Panc1 (cell line): ENCODE measurements at places on chromosomes 11 and 22.

DNA sequence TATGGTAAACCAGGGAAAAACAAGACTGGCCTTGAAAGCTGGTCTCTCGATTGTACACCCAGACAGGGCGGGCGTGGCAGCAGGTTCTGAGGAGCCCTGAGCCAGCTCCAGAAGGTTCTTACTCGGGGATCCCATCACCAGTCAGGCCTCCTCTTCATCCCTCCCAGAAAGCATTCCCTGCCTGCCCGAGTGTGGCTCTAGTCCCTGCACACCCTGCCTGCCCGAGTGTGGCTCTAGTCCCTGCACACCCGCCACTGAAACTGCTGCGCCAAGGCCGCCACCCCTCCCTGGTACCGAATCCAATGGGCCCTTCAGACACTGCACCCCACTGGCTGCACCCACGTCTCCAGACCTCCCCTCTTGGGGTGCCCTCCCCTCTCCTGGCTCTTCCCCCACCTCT, 30.1 kb downstream of the KIAA0930 start:
- DNase-seq, result no peak

DNA sequence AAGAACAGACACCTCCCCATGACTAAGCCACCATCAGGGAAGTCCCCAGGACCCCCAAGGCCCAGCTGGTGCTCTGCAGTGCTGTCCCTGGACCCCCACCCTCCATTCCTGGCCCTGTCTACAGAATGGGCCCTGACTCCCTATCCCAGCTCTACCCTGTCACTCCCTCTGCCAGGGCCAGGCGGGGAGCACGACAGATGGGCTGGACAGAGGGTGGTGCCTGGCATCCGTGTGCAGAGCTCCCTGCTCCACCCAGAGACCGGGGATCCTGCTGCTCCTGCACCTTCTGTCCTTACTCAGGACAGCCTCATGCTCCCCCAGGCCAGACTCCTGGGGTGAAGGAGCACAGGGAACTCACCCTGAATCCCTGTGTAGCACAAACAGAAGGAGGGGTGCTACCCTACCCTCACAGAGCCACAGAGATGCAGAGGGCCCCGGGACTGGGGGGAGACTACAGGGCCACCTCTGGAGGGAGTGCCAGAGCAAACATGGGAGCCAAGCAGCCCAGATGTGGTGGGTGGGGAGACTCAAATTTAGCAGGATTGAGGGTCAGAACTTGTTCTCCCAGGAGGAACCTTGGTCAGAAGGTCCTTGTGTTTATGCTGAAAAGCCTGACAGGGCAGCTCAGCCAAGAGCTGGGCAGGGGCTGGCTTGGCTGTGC, 2.0 kb downstream of the ARVCF start:
- no peak for DNase-seq

- DNase-seq, result no peak
These were observed 104.8 kb downstream of the MICAL2 start for GRCh38 chr11:12215181-12215593.

- DNase-seq, result no peak
These were observed 683 bp downstream of the PLA2G6 start for GRCh38 chr22:38180841-38181452.

GRCh38 chr22:39153220-39153717, 789 bp upstream of the CBX7 start:
- no peak for DNase-seq

- no peak for DNase-seq
These were observed 167.1 kb downstream of the ETS1 start for GRCh38 chr11:128420265-128420664.

- DNase-seq, result no peak
These were observed 7.8 kb downstream of the ADAMTS8 start for GRCh38 chr11:130420478-130421198.

DNA sequence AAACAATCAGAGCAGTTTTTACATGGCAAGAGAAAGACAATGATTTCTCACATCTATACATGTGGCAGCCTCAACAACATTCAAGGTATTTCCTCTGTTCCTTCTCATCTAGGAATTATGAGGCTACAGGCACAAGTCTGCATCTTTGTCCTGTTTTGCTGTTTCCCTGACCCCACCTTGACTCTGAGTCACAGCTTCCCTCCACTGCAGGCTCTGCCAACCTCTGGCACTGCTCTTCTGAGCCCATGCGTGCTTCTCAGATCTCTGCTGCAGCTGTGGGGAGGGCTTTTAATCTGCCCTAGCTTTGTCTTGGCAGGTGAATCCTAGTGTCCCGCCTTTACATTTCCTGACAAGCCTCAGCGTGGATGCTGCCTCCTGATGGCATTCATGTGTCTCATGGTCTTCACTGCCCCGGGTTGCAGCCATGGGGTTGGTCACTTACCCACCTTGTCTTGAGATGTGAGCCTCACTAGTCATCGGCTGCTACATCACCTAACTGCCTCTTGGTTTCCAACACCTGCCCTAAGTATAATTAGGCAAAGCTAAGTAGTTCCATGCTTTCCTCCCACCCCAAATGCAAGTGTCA, 578.5 kb downstream of the TBC1D22A start:
- no peak for DNase-seq

DNA sequence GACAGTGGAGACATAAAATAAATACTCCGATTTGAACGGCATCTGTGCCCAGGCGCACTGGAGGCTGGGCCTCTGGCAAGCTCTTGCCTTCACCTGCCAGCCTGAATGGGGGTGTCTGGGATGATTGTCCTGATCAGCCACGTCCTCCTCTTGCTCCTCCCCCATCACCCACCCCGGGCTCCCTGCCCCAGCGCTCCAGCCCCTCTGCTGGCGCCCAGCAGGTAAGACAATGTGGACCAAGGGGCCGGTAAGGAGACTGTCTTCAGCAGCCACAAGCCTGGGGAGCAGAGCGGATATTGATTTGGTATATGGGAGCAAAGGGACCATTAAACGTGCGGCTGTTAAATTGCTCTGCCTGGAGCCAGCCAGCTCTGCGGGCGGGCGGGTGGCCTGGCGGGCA, 24.9 kb downstream of the WNT11 start:
- DNase-seq, result no peak

DNA sequence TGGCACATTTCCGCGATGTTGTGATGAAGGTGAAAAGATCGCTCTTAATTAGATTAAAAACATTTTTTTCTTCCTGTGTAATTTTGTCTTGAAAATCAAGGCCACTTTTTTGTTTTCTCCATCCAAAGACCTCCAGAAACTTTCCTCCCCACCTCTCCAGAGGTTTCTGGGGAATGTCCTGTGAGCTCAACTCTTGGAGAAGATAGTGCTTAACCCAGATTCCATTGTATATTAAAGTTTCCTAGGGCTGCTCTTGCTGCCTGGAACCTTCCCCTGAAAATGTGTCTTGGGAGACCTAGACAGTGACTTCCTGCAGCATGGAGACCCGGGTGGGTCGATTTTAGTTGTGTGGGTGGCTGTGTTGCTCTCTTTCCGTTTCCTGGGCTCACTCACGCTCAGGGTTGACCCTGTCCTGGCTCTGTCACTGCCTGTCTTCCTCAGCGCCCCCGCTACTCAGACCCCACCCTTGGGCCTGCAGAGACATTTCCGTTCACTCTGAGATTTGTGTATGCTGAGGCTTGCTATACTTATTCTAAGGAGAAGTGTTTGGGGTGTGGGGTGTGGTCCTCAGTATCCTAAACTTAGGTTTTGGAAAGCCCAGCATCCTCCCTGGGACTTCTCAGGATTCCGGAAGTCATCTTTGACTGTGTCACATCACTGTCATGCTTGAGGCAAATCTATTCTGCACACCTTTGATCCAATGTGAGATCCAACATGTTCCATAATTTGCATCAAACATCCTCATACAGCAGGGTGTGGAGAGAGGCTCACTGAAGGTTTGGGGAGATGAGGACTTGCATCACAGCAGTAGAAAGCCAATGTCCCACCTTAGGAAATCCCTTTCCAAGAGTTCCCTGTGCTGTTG, 47.2 kb downstream of the KCNQ1OT1 start:
- DNase-seq, result no peak

DNA sequence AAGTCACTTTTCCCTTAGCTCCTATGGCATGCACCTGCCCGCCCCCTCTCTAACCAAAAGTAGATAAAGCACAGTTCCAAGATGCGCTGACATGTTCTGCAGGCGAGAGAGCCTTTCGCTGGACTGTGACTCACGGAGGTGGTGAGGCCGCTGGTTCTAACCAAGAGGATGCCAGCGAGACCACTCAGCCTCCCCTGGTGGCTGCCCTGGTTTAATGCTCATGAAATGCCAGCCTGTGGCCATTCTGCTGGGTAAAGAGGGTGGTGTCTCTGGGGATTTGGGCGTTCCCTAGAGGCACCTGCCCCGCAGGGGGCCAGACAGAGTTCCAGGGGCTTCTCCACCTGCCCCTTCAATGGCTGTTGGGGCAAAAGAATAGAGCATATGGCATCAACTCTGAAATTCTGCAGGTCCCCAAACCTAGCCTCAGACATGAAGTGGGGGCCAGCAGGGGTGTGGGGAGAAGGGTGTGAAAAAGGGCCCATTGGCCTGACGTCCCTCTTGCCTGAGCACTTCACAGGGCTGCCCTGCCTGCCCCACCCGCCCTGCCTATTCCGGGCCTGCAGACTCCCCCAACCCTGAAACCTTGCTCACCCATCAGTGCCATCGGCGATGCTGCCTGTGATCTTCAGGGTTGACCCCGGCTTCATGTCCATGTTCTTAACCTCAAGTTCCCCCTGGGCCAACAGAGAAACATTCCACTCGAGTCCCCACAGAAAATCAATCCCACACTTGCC, 8.5 kb downstream of the LGALS2 start:
- no peak for DNase-seq

DNA sequence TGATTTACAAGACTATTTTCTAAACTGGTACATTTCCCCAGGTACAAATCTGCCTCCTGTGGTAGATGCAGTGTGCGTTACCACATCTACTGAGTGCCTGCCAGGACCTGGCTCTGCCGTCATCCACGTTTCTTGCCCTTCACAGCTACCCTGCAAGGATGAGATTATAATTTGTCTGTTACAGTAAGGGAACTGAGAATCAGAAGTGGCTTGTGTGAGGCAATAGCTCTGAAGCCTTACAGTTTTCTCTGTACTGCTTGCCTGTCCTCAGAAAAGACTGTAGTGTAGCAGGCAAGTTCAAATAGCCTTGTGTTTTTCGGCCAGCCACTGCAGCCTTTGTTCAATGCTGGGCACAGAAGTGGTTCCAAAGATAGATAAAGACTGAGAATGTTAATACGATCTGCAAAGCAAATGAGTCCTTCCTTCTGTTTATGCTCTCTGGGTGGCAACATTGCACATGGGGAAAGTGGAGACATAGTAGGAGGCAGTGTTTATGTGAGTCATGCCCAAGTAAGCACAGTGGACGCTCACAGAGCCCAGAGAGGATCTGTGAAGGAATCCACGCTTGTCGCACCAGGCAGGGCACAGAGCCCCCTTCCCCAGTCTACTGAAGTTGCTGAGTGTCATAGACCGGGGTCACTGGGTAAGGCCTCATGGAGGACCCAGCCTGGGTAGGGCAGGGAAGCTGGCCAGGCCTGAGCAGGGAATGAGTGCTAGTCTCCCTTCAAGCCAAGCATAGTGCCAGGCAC, 49.1 kb downstream of the MICAL2 start:
- DNase-seq, result no peak

GRCh38 chr11:75635066-75635862, 33.6 kb downstream of the MAP6 start:
- no peak for DNase-seq

DNA sequence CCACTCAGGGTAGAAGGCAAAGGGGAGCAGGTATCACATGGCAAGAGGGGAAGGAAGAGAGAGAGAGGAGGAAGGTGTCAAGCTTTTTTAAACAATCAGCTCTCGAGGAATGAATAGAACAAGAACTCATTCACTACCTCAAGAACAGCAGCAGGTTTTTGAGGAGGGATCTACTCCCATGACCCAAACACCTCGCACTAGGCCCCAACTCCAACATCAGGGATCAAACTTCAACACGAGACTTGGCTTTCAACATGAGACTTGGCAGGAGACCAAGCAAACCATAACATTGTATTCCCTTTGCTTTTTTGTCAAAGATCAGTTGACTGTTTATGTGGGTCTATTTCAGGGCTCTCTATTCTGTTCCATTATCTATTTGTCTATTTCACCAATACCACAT, 26.9 kb upstream of the APOBEC3A start:
- DNase-seq, result no peak

DNA sequence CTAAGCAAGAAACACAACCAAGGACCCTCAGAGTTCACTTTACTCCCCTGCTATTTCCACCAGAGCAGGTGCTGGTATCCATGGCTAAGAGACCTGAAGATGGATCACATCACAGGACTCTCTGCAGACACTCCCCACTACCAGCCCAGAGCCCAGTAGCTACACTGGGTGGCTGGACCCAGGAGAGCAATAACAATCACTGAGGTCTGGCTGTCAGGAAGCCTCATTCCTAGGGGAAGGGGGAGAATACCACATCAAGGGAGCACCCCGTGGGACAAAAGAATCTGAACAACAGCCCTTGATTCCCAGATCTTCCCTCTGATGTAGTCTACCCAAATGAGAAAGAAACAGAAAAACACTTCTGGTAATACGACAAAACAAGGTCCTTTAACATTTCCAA, 9.0 kb upstream of the MMP7 start:
- no peak for DNase-seq

DNA sequence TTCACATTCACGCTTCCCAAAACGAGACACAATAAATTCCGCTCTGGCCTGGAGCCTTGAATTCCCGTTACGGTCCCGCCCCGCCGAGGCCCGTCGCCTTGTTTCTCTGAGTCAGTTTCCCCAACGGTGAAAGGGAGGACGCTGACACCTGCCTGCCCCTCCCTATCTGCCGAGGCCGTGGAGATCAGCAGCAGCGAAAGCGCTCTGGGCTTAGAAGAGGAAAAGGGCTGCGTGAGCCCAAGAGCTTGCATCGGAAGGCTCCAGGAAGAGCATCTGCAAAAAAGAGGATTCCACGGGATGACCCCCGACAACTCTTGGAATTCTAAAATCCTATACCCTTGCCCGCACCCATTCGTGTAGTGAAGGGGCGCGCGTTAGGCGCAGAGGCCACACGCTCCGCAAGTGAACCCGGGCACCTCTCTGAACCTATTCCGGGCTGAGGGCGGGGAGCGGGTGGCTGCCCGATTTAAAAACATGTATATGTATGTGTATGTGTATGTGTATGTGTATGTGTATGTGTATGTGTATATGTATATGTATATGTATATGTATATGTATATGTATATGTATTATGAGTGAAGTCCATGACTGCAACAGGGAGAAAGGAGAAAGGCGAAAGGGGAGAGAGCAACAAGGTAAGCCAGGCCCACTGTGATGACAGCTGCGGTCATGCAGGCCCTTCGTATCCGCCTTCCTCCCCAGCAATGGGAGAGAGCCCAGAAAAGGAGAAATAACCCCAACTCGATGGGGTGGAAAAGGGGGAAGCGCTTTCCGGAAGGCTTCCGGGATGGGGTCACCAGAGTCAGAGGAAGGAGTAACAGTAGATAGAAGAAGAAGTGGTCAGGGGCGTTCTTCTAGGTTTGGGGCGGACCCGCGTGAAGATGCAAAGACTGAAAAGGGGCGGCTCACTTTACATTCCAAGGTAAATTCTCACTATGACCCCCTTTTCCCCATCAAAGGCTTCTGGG, 948 bp upstream of the MRTFA start:
- DNase-seq, result no peak

- DNase-seq, result no peak
These were observed 1.7 kb downstream of the TMEM151A start for GRCh38 chr11:66293352-66293751.

DNA sequence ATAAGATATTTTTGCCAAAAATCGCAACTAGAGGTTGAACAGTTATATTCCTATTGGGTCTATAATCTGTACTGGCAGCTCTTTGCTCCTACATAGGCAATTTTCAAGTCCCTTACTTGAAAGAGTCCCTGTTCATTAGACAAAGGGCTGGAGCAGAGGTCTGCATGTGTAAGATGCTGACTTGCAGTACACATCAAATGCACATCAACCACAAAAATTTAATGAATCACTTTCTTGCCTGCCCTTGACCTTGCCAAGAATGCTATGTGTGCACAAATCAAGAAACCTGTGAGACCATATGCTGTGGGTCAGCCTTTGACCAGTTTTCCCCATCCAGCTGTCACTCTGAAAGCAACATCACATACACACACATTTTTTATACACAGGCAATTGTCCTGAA, 661.5 kb downstream of the LRRC4C start:
- DNase-seq, result no peak
